ENCODE measurements at places on chromosomes 13 and 19.

DNA sequence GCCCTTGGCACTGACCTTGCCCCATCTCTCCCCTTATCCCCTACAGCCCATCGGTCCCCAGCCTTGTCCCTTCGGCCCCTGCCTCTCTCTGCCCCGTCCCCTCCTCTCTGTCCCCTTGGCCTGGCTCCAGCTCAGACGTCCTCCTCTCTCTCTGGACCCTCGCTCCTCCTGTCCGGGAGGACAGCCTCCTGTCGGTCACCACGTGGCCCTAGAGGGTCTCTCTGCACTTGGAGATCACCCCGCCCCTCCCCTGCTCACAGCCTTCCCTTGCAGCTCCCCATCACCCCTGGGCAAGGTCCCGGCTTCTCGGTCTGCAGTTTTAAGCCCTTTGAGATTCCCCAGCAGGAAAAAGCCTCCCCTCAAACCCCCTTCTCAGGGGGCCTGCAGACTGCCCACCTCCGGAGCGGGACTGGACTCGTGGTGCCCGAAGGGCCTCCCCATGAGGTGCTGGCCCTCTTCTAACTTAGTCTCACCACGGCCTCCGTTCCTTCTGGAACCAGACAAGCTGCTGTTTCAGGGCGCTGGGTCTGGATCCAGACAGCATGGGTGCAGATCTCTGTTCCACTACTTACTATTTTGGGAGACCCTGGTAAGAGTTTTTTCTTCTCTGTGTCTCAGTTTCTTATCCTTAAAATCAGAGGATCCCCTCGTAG is 3.3 kb upstream of the KLK15 start:
- no peak for DNase-seq

GRCh38 chr13:51603716-51604115 is 19.5 kb downstream of the WDFY2 start:
- no peak for DNase-seq

- DNase-seq: peak; percentile 35
These were observed 20.3 kb upstream of the AKT2 start for GRCh38 chr19:40305403-40305802.

DNA sequence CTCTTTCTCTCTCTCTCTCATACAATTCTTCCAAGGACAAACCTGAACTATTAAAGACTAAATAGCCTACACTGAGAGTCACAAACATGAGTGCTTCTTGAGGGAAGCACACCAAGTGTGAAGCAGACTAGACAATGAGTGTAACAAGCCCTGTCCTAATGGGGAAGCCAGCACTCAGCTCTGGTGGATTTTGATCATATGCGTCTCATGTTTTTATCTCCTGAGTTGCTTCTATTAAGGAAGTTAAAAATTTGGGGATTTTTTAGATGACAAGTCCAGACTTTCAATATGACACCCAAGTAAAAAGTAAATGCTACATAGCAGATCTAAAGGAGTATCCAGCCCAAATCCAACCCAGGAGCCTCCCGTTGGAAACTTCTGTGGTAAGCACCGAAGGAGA is 437.8 kb downstream of the RFC3 start:
- no peak for DNase-seq

GRCh38 chr19:41114132-41114531 is at the start of gene CYP2F1:
Gene CYP2F1 (plus strand): TSS chr19:41114432. CDS start chr19:41116189, 1,757 bp downstream.
- no peak for DNase-seq

- DNase-seq: no peak
These were observed 45.6 kb upstream of the ALOX5AP start for GRCh38 chr13:30689752-30690151.

DNA sequence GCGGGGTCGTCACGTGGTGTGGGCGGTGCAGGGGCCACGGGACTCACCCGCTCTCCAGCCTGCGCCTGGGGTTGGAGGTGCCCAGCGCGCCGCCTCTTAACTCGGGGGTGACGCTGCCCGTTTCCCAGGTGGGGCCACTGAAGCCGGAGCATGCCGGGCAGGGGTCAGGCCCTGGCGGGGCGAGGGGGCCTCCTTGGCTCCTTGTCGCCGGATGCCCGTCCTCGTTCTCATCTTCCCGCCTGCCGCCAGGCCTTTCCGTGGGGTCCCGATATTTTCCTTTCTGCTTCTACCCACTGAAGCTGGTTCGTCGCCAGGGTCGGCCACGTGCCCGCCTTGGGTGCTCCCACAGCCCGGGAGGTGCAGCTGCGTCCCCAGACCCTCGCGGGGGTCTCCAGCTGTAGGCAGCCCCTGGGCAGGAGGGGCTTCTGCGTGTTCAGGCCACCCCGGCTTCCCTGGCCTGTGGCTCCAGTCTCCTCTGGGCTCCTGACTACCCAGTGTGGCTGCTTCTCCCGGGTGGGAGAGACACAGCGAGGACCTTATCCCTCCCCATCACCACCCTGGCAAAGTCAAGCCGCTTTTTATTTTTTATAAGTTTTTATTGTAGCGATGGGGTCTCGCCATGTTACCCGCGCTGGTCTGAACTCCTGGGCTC is 772 bp downstream of the FAM174C start:
- DNase-seq: no peak

- no peak for DNase-seq
These were observed 129.8 kb upstream of the UQCRFS1 start for GRCh38 chr19:29342721-29343120.

DNA sequence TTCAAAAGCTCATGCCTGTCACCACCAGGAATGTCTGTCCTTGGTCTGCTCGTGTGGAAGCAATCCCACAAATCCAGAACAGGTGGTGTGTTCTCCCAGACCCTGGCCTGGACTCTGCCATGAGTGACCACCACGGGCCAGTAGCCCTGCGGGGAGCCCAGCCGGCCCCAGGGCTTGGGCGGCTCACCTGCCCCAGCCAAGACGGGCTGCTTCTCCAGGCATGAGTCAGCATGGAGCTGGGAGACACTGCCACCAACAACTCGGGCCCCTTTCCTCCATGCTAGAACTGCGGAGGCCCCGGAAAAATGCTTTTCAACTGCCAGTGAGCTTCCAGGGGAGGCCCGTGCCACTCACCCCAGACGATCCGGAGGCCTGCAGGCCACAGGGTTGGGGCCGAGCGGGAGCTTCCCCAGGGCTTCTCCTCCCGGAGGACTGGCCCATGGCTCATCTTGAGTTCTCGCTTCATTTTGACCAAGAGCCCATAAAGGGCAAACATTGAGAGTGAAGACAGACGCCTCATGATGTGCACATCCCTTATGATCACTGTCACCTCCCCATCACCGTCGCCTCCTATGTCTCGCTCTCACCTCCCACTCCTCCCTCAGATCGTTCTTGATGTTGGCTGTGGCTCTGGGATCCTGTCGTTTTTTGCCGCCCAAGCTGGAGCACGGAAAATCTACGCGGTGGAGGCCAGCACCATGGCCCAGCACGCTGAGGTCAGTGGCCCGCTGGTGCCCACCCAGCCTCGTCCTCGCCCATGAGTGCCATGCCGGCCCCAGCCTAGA is 16.7 kb downstream of the YIPF2 start:
- DNase-seq: no peak

GRCh38 chr19:8476524-8476923 is 25.9 kb downstream of the PRAM1 start:
- DNase-seq: no peak

- no peak for DNase-seq
These were observed 162.4 kb downstream of the PCDH20 start for GRCh38 chr13:61253105-61253877.

DNA sequence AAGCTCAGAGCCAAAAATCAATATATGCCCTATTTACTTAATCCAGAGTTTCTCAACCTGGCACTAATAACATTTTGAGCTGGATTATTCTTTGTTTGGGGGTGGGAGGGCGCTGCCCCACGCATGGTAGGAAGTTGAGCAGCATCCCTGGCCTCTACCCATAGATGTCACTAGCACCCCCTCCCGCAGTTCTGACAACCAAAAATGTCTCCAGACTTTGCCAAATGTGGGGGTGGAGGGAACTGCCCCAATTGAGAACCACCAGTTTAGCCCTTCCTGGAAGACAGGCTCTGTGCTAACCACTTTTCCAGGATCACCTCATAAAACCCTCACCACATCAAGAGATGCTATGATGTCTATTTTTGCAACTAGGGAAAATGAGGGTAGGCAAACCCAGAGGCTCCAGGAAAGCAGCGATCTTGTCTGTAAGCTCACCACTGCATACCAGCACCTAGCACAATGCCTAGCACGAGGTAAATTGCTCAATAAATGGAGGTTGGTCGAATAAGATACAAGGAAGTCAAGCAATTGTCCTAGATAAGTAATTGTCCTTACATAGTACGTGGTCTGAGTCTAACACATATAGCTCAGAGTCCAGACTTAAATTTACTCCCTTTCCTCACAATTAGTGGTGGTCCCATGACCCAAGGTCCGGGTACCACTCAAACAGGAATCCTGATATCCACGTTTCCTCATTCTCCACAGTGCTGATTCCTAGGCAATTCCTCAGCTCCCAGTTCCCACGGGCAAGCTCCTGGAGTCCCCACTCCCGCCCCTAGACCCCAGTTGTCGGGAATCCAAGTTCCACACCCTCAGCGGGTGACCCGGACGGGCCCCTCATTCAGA is 892 bp downstream of the TRIR start:
- DNase-seq: peak; percentile 21

GRCh38 chr19:590750-591098 is 1.0 kb downstream of the HCN2 start:
- no peak for DNase-seq

DNA sequence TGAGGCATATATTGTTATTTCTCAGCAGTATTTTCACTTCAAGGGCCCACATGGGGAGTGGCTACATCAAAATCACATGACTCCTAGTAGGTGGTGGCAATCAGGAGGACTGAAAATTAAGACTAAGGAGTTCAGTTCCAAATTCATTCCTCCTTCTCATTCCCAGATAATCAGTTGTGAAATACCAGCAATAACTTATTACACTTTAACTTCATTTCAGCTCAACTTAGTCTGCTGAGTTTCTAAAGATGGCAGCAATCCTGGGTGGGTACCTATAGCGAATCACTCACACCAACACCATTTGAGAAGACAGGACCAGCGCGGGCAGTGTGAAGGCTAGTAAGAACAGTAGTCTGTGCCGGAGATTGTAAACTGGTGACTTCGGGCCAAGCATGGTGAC is 63.9 kb upstream of the SLC10A2 start:
- DNase-seq: no peak

- peak; percentile 64 for DNase-seq
These were observed 13.3 kb downstream of the ARRDC2 start for GRCh38 chr19:18021121-18021755.

- DNase-seq: peak; percentile 87
These were observed 11.7 kb upstream of the ADGRE5 start for GRCh38 chr19:14369399-14370168.

DNA sequence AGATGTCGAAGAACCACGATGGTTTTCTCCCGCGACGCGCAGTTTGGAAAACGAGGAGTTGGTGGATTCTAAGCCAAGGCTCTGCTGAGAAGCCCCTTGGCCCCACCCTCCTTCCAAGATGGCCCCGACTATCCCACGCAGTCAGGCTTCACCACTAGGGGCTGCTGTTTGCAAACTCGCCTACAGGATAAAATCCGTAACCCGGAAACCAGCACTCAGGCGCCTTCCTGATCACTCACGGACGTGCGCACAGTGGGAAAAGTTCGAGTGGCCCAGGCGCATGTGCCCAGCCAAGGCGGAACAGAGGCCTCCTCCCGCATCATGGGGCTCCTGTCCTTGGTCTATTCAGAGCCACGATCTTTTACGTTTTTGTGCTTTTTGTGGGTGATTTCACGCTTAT is 19.2 kb upstream of the UQCR11 start:
- DNase-seq: peak; percentile 32

- no peak for DNase-seq
These were observed 17.1 kb downstream of the COL4A2 start for GRCh38 chr13:110324026-110324749.

- no peak for DNase-seq
These were observed 16.9 kb upstream of the CD22 start for GRCh38 chr19:35311901-35312665.

DNA sequence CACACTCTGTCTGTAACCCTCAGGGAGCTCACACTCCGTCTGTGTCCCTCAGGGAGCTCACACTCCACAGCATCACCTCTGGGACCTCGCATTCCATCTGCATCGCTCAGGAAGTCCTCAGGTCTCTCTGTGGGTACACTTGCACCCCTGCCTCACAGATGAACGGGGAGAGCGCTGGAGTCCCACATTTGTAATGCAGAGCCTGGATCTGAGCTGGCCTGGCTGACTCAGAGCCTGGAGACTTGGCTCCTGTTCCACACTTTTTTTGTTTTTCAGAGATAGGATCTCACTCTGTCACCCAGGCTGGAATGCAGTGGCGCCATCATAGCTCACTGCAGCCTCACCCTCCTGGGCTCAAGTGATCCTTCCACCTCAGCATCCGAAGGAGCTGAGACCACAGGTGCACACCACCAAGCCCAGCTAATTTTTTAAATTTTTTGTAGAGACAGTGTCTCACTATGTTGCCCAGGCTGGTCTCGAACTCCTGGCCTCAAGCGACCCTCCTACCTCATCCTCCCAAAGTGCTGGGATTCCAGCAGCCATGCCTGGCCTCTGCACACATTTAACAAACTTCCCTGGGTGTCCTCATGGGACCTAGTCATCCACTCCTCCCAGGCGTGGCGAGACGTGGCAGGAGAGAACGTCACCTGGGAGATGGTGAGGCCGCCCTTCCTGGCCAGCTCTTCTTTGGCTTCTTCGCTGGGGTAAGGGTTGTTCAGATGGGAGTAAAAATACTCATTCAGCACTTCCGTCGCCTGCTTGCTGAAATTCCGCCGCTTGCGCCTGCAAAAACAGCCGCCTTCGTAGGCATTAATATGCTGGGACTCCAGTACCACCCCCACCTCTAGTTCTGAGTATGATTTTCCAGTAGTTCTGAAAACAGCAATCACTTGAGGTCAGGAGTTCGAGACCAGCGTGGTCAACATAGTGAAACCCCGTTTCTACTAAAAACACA is 31.0 kb downstream of the CILP2 start:
- no peak for DNase-seq

- DNase-seq: no peak
These were observed 259.9 kb downstream of the FOXO1 start for GRCh38 chr13:40406405-40407120.

DNA sequence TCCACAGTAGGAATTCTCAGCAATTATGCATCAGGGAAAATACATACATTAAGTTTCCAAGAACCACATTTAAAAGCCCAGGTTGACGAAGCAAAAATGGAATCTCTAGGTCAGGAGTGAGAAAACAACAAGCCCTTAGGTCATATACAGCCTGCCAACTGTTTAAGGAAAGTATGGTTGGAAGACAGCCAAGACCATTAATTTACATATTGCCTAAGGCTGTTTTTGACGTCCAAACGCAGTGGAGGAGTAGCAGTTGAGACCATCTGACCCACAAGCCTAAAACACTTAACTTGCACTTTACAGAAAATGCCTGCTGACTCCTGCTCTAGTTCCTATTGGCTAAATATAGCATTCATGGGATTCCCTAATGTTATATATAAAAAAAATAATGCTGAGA is 299.0 kb downstream of the ITGBL1 start:
- no peak for DNase-seq

- no peak for DNase-seq
These were observed 75.9 kb downstream of the FRY start for GRCh38 chr13:32107474-32107873.

GRCh38 chr19:53898636-53899341 is 10.3 kb upstream of the CACNG7 start:
- no peak for DNase-seq

DNA sequence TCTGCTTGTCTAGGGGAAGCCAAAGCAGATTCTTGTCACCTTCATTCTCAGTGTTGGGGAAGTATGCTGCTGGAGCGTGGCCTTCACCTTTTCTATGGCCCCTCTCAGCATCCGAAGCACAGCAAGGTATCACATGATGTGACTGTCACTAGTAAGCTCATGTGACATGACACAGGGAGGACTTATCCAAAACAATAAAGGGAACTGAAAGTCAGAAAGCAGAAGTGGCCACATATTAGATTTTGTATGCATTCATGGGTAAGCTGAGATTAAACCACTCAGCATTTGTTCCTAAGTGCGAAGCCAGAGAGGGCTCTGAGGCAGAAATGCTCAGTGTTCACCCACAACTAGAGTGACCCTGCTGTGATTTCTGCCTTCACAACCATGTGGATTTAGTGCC is 72.8 kb upstream of the PCDH8 start:
- DNase-seq: no peak

Data from T-cell (primary cell).